ENCODE measurements at places on chromosomes 1 and 21.

- DNase-seq = peak; percentile 40
Observed at GRCh38 chr1:235649368-235650163, at the start of gene GNG4. GNG4 (minus strand) TSS chr1:235649784; CDS start chr1:235583838, 65,946 bp downstream.

DNA sequence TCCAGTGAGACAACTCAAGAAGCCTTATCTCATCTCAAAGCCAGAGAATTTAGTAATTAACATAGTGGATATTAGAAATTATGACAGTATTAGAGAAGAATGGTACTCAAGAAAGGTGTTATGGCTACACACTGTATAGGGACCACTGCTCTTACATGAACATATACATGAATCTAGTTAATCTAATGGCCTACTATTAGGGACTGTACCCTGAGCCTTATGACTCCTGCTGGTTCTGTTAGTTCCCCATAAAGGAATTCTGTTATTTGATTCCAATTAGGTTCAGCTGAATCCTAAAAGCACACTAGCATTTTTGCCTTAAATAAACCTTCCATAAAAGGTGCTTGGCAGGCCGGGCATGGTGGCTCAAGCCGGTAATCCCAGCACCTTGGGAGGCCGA lies 39.7 kb downstream of the EGLN1 start:
- DNase-seq = no peak

- DNase-seq = no peak
Observed at GRCh38 chr1:64842224-64842623, 97.3 kb downstream of the RAVER2 start.

DNA sequence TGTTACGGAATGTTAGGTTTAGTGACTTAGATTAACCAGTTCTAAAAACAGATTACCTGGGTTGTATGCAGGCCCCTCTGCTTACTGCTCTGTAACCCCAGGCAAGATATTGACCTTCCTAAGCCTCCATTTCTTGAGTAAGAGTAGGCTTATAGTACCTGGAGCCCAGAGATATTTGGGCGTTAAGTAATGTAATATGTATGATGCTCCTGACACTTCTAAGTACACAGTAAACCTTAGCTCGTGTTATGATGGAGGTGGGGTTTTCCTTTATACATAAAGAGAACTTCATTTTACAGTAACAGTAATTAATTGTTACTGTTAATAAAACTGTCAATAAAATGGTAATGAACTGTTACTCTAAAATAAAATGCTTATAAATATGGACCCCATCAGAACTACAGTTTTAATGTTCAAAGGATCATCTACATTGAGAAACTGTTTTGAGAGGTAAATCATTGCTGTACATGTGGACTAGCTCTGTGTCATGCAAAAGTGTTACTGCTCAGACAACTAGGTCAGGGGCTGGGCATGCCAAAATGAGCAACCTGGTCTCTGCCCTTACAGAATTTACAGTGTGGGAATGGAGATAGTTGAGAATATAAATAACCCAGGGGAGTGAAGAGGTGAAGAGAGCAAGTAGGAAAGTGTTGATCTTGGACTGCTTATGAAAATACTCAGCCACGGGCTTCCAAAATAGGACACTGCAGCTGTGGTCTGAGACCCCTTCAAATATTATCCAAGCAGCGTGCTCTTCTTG lies 26.6 kb downstream of the LRRC8C start:
- DNase-seq = no peak

GRCh38 chr1:6599141-6599975 lies 3.3 kb downstream of the KLHL21 start:
- no peak for DNase-seq

- DNase-seq = no peak
Observed at GRCh38 chr1:224736619-224737352, 120.7 kb downstream of the CNIH3 start.

DNA sequence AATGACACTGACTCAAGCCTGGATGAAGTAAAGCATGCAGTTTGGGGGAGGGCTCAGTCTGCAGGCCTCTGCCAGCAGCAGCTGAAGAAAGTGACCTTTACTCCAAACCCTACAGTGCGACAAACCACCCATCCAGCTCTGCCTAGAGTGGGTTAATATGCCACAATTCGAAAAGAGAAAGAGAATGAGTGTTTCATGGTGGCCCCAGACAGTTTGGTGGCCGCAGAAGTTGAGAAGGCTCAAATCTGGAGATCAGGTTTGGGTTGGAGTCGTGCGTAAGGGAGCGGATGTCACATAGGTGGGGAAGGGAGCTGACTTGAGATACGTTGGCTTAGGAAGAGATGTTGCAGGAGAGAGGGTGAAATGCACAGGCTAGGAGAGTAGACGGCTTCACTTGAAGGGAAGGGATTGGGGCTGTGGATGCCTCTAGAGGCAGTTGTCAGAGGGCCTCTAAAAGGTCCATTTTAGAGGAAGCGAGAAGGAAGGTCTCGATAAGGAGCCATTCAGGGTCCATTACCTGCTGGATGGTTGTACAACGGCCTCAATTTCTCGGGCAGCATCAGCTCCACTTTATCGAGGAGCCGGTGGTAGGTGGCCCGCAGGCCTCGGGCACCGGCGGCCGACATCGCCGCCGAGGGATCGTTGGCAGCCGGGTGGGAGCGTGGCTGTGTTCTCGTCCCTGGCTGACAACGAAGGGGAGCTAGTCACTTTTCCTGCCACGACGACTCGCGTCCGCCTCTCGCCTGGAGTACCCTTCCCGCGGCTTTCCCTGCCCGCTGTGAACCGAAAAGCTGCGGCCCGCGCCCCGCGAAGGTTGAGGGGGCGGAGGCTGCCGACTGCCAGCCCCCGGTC lies 1.0 kb upstream of the DCAF6 start:
- DNase-seq = peak; percentile 55

- DNase-seq = no peak
Observed at GRCh38 chr1:80282536-80282935, 1276.0 kb upstream of the ADGRL4 start.

GRCh38 chr1:212683357-212683722 lies 16.3 kb downstream of the BATF3 start:
- peak; percentile 20 for DNase-seq

GRCh38 chr1:12626888-12627287 lies 8.9 kb upstream of the DHRS3 start:
- no peak for DNase-seq

GRCh38 chr1:155760751-155761475 lies 72.0 kb downstream of the DAP3 start:
- no peak for DNase-seq

DNA sequence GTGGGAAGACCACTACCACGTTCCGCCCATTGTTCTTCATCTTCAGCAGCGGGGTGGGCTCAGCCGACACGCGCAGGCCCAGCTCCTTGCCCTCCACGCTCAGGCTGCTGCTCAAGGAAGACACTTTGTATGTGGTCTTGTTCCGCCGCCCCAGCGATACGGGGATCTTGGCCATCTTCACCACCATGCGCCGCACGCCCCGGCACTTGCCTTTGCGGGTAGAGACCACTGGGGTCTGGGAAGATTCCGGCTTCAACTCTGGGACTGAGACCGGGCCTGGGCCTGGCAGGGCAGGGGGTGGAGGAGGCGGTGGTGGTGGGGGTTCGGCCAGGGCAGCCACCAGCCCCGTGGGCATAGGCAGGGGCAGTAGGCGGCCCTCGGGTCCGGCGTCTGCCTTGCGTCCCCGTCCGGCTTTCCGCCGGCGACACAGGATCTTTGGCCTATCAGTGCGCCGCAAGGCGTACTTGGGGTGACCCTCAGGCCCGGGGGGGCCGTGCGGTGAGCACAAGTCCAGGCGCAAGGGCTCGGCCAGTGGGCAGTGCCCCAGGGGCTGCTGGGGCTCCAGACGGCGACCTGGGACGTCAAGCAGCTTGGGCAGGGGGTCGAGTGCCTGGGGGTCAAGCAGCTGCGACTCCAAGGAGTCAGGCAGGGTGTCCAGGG lies 53.3 kb downstream of the AHDC1 start:
- no peak for DNase-seq

DNA sequence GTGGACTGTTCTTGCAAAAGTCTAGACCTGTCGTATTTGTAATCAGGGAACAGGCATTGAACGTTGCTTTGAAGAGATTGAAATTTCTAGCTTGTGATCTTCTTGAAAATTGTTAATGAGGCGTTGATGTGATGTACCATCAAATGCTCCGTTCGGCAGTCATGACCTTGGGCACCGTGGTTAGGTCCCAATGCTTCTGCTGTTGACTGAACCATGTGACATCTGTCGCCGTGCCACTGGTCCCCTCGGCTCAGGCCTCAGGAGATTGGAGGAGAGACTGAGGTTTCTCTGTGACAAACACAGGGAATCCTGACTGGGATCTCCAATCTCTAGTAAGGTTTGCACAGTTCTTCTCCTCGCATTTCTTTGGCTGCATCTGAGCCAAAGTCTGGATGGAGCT lies 18.1 kb upstream of the KCNAB2 start:
- DNase-seq = no peak

DNA sequence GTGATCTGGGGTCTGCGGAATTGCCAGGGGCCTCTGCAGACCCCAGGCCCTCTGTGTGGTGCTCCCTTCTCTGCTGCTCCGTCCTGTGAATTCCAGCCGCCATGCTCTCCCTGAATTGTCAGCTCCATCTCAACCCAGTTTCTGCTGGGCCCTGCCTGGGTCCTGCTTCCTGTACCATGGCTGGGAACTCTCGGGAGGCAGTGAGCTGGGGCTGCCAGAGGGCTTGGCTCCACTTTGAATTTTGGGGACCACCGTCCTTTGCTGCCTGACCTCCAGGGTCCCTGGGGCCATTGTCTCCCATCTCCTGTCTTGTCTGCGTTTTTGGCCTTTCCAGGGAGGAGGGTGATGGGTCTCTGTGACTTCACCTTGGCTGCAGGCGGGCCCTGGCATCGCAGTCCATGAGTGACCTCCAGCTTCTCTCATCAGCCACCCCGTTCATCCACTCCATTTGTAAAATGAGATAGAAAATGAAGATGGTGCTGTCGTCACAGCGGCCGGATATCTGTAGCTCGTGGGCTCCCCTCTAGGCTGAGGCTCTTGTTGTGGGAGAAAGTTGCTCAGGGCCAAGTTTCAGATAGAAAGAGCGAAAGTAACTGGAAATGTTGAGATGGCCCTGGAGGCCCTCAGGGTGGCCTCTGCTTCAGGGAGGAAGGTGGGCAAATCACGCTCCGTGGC lies 38.3 kb downstream of the SKI start:
- no peak for DNase-seq

- DNase-seq = no peak
Observed at GRCh38 chr1:82972841-82973553, 1025.9 kb downstream of the TTLL7 start.

DNA sequence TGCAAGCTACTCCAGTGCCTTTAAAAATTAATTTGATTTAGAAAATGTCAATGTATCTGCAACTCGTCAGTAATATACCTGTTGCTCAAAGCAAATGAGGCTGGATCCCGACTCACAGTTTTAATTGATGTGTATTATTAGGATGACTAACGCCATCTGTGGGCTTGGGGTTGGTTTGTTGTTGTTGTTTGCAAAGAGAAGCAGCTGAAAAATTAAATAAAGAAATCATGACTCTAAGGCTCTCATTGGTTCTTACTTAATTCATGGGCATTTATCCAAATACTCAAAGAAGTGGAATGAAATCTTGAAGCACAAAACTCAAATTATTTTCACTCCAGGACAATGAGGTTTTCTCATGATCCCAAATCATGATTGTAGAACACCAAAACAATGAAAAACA lies 46.4 kb downstream of the SEC16B start:
- no peak for DNase-seq

GRCh38 chr1:7755448-7755847 lies 15.6 kb upstream of the VAMP3 start:
- no peak for DNase-seq

- no peak for DNase-seq
Observed at GRCh38 chr1:210796421-210796820, 337.5 kb downstream of the KCNH1 start.

GRCh38 chr1:170530972-170531757 lies 801 bp upstream of the GORAB start:
- DNase-seq = no peak

DNA sequence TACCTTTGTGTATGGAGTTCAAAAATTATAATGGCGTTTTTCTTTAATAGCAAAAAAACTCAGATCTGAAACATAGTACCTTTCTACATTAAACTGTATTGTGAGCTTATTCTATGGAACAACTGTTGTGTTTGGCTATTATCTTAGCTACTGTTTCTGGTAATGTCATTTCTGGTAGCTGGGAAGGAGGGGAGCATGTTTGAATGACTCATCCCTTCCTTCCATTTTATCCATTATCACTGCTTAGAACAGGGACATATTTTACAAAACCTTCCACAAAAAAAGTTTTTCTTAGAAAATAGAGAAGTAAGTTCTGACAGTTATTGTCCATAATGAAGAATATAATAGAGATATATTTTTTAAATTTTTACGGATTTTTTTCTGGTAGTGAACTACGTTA lies 128.3 kb downstream of the NRDC start:
- DNase-seq = no peak

- no peak for DNase-seq
Observed at GRCh38 chr1:34479731-34480130, 275.1 kb upstream of the GJB5 start.

- no peak for DNase-seq
Observed at GRCh38 chr1:241422470-241422869, 65.5 kb upstream of the RGS7 start.

GRCh38 chr1:58500043-58500442 lies 46.5 kb downstream of the OMA1 start:
- no peak for DNase-seq

- DNase-seq = no peak
Observed at GRCh38 chr1:236350308-236350707, 43.8 kb upstream of the EDARADD start.

GRCh38 chr1:44154049-44154448 lies 12.6 kb upstream of the KLF18 start:
- DNase-seq = no peak

DNA sequence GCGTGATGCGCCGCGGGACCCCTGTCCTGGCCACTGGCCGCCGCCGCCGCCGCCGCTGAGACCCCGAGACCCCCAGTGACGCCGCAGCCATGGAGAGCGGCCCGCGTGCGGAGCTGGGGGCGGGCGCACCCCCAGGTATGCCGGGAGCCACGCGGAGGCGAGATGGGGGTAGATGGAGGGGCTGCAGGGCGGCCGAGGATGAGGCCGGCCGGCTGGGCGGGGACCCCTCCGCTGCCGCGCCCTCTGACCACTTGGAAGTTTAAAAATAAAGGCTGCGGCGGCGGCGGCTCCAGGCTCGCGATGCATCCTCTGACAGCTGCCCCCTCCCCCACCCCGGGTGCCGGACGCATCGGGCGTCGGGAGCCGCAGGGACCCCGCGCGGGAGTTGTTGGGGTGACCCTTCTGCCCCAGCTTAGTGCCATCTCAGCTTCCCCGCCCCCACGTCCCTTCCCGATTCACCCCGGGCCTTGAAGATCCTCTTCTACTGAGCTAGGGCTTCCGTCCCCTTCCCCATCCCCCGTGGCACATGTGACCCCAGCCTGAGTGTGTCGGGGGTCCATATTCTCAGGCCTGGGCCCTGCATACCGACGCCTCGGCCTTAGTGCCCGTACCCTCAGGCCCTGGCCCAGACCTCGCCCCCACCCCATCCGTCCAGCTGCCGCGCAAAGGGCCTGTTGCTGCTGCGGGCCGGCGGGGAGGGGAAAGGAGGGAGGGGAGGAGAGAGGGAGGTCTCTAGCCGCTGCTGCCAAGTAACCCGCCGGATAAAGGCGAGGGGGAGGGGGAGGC lies 562 bp downstream of the MAP7D1 start:
- peak; percentile 73 for DNase-seq

- no peak for DNase-seq
Observed at GRCh38 chr1:63428815-63429214, 61.4 kb downstream of the ALG6 start.
